SK-MEL-5 (cell line): ENCODE measurements at places on chromosomes 5 and 9.

GRCh38 chr5:148861696-148862095 lies 35.3 kb downstream of the ADRB2 start:
- no peak for DNase-seq

DNA sequence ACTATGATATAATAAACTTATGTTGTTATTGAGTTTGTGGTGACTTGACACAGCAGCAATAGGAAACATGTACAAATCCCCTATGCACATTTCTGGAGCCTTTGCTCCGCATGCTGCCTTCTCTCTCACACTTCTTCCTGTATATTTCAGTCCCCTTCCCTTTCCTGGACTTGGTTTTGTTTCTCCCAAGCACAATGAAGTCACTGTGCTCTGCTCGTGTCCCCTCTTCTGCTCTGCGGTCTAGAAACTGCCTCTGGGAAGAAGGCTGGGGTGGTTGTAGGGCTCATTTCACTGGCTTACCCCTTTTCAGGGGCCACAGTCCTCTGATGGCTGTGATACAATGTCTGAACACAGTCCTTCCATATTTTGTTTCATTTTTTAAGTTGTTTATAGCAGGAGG lies 15.7 kb upstream of the FGD3 start:
- DNase-seq: peak; percentile 46

GRCh38 chr5:95221234-95221633 lies 63.7 kb downstream of the MCTP1 start:
- DNase-seq: no peak

DNA sequence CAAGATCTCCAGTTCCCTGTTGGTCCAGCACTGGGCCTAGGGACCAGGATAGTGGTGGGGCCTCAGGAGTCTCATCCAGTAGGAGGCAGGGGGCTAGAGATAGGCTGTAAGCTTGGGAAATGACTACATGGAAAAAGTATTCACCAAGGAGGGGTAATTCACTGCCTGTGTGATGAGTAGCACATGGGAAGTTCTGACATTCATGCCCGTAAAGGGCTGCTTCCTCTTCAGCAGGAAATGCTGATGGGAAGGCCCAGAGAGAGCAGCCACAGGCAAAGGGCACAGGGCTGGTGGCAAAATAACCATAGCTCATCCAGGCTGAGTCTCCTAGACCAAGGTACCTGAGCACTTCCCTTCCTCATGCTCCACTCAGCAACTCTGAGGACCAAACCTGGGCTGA lies 23.1 kb upstream of the FRRS1L start:
- no peak for DNase-seq

DNA sequence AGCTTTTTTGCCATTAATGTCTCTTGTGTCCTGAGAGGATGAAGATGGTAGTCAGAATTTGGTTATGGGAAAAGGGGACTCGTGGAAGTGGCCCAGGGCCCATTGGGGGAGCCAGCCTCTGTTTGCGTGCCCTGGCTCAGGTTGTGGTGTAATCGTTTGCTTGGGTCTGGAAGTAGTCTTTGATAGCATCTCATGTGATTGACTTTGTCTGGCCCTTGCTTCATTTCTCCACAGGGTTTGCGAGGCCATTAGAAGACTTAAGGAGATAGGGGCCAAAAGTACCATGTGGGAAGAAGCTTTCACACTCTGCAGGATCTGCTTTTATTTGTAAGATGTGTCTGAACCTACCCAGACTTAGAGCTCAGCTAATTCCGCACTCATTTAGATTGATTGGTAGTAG lies 114.5 kb downstream of the FGF1 start:
- DNase-seq: no peak

DNA sequence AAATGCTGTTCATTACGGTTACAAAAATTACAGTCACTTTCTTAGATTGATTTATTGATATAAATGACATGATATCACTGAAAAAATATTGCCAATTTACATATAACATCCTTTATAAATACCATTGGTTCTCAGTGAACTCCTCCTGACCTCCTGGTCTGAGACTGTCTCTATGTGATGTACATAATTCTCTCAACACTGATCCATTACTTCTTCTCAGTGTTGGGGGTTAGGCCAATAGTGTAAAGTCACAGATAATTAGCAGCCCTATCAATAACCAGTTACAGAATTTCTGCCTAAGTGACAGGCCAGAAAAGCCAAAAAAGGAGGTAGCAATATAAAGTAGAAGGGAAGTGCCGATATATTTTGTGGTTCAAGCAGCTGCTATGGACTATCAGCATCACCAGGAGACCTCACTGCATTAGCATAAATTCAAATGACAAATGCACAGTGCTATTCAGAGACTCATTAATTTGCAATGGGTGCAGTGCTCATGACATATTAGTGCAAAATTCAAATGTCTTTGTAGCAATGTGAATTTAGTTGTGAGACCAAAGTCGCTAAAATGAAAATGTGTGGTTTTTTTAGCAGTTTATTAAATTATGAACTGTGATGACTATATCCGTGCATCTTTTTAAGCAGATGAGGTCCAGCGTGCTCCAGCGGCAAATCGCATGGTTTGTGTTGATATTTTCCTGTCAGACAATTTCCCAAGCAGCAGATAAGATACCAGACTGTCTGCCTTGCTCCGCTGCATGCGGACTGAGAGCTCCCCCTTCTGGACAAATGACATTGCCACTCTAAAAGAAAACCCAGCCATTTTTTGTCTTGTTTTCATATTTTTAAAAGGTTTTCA lies 144.6 kb downstream of the CETN3 start:
- DNase-seq: peak; percentile 75

- no peak for DNase-seq
These were observed 73.0 kb upstream of the GPR151 start for GRCh38 chr5:146589028-146589345.

DNA sequence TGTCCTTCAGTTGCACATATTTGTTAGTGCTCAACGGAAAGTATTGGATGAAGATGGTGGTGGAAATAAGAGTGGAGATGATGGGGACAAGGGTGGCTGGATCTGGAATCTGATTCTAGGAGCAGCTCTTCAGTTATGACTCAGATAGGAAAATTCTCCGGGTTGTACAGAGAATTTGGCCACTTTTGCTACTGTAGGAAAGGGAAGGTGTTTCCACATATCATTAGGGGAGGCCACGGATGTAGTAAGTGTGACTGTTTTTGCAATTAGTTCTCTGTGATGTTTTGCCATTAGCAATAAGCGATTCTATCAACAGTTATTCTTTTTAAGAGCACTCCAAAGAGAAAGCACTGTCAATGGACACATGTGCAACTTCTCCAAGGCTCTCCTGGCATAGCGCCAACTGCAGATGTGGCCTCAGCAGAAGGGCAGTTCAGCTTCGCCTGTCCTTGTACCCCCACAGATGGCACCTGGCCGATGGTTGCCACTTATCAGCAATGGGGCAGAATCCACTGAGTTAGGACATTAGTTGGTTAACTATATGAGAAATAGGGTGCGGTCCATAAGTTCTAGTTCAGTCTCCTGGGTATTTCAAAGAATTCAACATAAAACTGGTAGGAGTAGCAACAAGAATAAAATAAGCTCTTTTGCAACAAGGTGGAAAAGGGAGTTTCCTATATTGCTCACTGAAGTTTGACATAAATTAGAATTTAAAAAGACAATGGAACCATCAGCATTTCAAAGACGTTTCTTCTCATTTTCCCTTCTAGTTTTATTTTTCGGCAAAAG lies 96.3 kb downstream of the ARSB start:
- DNase-seq: no peak
